ENCODE measurements at places on chromosomes 1 and 21.

- DNase-seq, result no peak
Measured at GRCh38 chr1:44485229-44485933, 80.3 kb downstream of the RNF220 start.

GRCh38 chr1:225642177-225642576 lies 10.7 kb downstream of the ENAH start:
- DNase-seq, result no peak

DNA sequence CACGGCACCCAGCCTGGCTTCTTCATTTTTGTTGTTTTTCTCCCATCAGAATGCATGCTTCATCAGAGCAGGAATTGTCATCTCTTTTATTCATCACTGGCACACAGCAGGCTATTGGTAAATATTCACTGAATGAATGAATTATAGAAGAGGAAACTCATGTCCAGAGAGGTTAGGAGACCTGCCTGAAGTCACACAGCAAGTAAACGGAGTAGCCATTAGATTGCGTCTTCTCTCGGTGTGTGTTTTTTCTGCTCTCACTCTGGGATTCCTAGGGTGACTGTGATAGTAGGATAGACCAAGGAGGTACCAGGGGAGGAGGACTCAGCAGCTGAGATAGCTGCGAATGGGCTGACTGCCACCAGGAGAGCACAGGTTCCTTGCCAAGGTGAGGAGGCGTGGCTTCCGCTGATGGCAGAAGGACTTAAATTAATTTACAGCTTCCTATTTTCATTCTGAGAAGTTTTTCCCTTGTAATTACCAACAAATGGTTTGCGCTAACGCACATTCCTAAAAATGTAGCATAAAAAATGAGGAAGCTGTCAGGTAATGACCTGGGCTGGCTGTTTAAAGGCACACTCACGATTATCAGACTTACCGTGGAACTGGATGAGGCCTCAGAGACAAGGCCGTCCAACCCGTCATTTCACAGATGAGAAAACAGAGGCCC lies 4.5 kb upstream of the NCMAP start:
- DNase-seq, result no peak

DNA sequence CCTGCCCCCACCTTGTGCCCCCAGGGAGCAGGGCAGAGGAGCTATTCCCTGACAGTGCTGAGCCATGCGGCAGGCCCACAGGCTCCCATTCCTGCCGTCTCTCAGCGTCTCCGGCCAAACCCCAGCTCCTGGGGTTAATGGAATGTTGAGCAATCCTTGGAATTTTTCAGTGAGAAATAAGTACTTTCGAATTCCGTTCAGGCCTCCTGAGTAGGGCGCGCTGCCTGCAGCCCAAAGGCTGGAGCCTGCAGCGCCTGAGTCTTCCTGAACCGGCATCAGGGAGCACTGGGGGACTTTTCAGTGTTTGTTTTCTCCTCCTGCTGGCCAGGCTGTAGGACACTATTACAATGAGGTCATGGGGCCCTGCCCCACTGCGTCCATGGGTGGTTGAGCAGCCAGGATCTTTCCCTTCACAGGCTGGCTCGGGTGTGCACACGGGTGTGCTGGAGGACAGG lies 33.3 kb upstream of the CSF1 start:
- no peak for DNase-seq

DNA sequence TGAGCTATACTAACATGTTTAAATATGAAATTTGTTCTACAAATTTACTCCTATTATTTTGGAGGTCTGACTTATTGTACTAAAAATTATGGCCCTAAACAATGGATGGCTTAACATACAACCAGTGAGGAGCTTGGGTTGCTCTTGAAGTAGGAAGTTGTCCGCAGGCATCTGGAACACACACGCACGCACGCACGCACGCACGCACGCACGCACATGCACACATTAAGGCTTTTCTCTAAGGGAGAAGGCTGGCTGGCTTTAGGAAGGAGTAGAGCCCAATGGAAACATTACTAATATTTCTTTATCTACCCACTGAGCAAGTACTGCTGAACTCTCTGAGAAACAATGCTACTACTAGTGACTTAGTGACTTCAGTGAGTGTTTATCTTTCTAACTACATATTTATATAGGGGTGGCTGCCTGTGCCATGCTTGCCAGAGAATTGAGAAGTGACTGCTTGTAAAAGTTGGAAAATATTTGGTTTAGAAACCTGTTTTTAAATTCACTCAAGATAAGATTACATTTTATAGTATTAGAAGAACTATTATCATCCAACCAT lies 16.2 kb upstream of the ARHGAP29 start:
- no peak for DNase-seq

- no peak for DNase-seq
Measured at GRCh38 chr1:201008666-201009360, 14.7 kb downstream of the KIF21B start.

All from activated naive CD4-positive, alpha-beta T cell (primary cell).